Iris pigment epithelial cell (primary cell): ENCODE measurements at places on chromosomes 6 and 20.

- DNase-seq, result peak; percentile 97
Observed at GRCh38 chr20:5654557-5654956, 95.6 kb upstream of the SHLD1 start.

GRCh38 chr6:109892451-109893435, 85.4 kb upstream of the GPR6 start:
- DNase-seq, result no peak

DNA sequence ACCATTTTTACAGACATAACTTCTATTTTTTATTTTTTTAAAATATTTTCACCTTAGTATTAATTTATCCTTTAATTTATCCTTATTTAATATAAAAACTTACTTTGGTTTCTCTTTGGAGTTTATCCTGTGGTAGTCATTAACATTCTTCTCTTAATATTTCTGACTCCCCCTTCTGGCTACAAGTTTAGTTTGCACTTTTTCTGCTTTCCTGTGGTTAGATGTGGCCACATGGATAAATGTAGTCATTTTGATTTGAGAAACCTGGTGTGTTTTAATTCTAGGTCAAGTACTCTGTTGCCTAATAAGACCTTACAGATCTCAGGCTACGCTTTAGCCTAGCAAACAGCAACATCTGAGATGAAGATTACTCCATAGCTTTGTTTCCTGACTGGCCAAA, 1187.5 kb downstream of the HACE1 start:
- DNase-seq, result peak; percentile 5

GRCh38 chr6:98946879-98947410, 801 bp downstream of the FBXL4 start:
- DNase-seq, result peak; percentile 21

- no peak for DNase-seq
Observed at GRCh38 chr20:58714340-58714922, 21.8 kb downstream of the NPEPL1 start.

DNA sequence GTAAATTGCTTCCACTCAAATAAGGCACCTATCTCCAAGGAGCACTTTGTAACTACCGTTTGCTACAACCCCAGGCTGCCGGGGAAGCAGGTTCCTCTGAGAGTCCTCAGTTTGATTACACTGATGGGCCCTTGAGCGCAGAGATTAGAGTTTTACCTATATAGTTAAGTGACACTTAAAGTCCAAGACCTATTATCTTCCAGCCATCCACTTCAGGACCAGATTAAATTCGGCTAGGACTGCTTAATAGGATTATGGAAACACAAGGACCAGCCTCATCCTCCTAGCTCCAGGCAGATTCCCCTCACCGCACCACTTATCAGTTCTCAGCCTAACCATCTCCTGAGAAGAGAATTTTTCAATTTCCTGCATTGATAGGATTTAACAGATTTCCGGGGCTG, 64.7 kb upstream of the TIAM2 start:
- no peak for DNase-seq

- DNase-seq, result no peak
Observed at GRCh38 chr6:90496258-90497016, 90.4 kb downstream of the MAP3K7 start.

GRCh38 chr6:1952740-1953360, 292.6 kb downstream of the GMDS start:
- DNase-seq, result peak; percentile 100

GRCh38 chr20:37801921-37802320, 101.0 kb upstream of the VSTM2L start:
- peak; percentile 15 for DNase-seq

DNA sequence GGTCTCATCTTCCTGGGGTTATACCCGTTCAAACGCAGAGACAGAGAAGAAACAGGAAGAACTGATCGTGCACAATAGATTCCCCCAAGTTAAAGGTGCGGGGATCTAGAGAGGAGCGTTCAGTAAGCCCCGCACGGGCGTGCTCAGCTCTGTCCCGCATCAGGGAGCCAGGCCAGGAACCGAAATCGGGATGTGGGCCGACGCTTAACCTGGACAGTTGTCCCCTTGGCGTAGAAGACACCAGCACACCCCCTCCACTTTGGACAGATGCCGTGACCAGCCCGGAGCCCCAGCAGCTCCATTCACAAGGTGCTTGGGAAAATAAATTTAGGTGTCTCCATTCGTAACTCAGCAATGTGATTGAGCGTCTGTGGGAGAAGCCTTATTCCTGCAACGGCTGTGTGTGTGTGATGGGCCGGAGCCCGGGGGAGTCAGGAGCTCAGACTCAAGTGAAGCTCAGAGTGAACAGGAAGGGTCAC, 24.0 kb upstream of the GATA5 start:
- DNase-seq, result no peak

DNA sequence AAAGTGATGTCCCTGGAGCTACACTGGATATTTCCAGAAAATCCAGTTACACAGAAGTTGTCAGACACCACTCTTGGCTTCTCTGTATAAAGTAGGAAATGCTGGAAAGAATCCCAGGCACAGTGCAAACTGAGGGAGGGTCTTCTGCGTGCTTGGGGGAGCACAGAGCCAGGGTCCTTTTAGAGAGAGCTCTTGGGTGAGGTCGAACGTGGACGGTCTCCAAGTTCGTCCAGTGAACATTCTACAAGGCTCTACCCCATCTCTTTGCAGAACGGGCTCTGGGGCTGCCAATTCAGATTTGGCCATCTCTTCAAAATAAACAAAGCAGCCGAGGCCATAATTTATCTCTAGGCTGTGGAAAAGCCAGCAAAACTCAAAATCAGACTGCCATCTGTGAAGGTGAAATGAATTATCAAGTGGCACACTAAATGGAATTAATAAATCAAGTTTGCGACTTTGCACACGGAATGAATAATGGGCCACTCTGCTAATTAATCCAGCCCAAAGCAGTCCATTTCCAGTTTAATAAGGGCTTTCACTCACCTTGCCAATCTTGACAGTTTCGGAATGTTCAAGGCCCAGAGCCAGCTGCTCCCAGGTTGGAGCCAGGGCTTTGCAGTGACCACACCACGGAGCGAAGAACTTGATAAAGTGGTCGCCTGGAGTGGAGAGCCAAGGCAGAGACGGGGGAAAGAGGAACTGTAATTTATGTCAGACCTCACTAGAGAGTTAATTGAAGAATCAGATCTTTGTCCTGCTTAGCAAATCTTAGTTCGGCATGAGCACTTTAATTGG, 19.3 kb downstream of the TXNDC5 start:
- DNase-seq, result no peak

- DNase-seq, result no peak
Observed at GRCh38 chr6:156647991-156648390, 129.2 kb upstream of the ARID1B start.

GRCh38 chr6:3926150-3926482, 76.9 kb downstream of the FAM50B start:
- DNase-seq, result no peak

- DNase-seq, result peak; percentile 88
Observed at GRCh38 chr20:19786311-19786710, 28.3 kb downstream of the RIN2 start.

DNA sequence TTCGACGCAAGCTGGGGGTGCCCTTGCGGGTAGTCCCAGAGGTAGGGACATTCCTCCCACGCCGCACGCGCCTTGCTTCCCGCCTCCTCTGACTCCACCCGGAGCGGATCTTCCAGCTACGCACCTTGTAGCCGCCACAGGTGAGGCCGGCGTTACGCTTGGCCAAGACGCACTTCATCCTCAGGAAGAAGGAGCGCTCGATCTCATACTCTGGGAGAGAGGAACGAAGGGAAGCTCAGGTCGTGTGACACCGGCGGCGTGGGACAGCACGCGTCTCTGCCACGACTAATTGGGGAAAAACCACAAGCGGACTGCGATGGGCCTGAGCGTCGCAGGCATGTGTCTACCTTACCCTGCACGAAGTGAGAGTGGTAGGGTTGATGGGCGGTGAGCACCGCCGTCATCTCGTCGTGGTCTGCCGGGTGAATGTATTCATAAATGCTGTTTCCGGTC, 15.5 kb downstream of the SIM1 start:
- no peak for DNase-seq

DNA sequence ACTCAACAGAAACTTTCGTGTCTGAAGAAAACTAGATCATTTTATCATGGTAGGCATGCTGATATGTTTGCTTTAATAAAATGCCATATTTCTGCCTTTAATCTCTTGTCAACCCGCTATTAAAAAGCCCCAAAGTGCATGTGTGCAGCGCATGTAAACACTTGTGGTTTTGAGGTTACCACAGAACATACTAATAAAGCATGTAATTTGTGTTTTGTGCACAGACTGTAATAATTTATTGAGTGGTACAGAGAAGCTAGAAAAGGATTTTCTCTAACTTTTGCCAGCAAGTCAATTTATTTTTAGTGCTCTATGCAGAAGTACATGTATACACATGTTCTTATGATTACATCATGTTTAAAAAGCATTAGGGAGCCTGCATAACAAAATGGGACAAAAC, 349.9 kb upstream of the SLC35B3 start:
- no peak for DNase-seq

GRCh38 chr20:22093122-22093521, 387.7 kb downstream of the PAX1 start:
- DNase-seq, result no peak

GRCh38 chr20:1438361-1438760, 28.3 kb downstream of the NSFL1C start:
- DNase-seq, result no peak

DNA sequence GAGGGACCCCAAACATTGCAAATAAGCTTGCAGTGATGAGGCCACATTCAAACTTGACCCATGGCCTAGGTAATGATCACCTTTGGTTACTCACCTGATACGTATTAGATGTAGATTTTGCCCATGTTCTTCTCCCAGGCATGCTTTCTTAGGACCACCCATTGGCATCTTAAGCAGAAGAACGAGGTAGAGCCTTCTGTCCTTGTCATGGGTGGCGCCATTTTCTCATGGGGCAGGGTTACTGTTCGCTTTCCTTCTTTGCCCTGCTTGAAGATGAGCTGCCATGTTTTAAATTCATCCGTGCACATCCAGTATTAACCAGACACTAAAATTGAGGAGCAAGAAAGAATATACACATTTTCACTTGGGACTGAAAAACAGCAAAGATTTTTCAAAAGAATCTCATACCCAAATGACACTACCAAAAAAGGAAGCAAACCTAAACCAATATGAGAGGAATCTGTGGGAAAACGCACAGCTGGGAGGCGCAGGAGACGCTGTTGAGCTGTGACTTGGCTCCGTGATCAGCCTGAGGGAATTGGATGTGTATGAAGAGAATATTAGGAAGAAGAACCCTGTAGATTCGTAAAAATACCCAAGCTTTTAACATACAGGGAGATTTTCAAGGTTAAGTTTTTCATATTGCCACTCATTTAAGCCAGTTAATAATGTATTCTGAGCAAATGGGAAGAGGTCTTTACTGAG, 36.6 kb downstream of the GMPR start:
- no peak for DNase-seq

DNA sequence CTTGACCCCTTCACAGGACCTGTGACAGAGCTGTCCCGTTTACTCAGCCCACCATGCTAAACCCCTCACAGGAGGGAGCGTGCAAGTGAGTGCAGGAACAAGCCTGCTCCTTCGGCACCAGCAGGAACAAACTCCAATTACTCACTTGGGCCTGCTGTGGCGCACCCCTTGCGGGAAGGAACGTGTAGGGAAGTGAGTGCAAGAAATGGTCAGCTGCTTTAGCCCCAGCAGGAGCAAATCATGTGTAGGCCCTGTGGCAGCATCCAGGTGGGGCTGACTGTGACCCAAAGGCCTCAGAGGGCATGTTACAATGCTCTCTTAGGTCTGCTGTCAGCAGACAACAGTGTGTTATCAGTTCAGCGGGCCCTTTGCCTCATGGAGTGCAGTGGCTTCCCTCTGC, 574.4 kb downstream of the PRKN start:
- no peak for DNase-seq

- DNase-seq, result no peak
Observed at GRCh38 chr6:132768051-132768517, 10.4 kb upstream of the VNN2 start.
